ENCODE measurements at places on chromosomes 4 and X. TPM values are rescaled to one million over a fixed set of nuclear protein-coding genes. Genes with fewer than 3 reads are reported as not detected.

The NMU gene
- not detected for total RNA-seq

The MTHFD2L gene
- total RNA-seq = 8.9 TPM

The ABCG2 gene
- total RNA-seq = 0.34 TPM

The POU4F2 gene
- total RNA-seq = not detected

The EPHA5 gene
- not detected for total RNA-seq

DNA sequence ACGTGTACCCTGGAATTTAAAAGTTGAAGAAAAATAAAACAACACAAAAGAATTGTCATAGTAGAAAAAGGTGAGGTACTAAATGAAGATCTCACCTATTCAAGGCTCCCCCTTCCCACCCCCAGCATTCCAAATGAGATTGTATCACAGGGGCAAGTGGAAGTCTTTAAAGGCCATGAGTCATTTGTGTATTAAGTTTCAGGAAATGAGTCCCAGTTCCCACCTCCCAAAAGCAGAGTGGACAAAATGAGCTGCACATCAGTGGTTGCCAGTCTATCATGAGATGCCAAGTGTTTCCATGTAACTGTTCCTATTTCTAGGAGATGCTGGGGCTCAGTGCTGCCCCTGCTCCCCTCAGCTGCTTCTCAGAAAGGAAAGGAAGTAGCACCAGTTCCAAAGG is 20.1 kb downstream of the ARHGEF9 start:
- DNase-seq = no peak

DNA sequence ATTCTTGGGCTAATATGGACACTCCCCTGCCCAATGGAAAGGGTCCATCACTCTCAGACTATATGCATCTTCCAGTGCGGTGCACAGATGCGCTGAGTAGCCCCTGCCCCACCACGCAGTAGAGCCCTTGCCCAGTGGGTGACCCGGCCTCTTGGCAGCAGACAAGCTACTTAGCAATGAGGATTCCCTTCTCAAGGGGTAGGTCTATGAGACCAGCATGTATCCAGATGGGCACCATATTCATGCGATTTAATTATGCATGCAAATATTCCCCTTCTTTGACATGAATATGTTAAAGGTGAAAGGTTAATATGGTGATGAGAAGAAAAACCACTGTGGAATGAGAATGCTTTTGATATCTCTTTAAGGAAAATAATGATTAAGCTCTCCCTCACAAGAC is 77.7 kb downstream of the ZNF827 start:
- DNase-seq = no peak

- peak; percentile 94 for DNase-seq
Measured at GRCh38 chr4:145097821-145098674, at the start of the genes ABCE1 and ANAPC10. ABCE1 (plus strand) TSS chr4:145098311; CDS start chr4:145104413, 6,102 bp downstream. ANAPC10 (minus strand) TSS chr4:145098196; CDS start chr4:145096099, 2,097 bp downstream.

- no peak for DNase-seq
Measured at GRCh38 chr4:8516996-8517550, 63.1 kb upstream of the GPR78 start.

GRCh38 chr4:94957030-94957429 is 199.3 kb downstream of the BMPR1B start:
- no peak for DNase-seq

- DNase-seq = no peak
Measured at GRCh38 chr4:97104666-97105065, 1038.6 kb downstream of the STPG2 start.

DNA sequence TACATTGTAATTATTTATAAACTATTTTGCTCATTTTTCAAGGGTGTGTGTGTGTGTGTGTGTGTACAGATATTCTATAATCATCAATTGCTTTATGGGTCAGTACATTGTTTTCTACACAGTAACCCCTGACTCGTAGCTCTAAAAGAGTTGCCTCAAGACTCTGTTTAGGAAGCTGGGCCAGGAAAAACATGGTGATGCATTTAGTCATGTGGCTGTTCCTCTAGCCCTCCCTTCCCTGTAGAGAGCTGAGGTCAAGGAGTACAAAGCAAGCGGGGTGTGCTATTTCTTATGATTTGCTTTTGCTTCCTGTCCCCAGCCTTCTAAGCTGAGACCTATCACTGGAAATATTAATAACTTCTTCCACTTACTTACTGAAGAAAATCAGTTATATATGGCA is 34.8 kb upstream of the SPANXD start:
- DNase-seq = no peak

DNA sequence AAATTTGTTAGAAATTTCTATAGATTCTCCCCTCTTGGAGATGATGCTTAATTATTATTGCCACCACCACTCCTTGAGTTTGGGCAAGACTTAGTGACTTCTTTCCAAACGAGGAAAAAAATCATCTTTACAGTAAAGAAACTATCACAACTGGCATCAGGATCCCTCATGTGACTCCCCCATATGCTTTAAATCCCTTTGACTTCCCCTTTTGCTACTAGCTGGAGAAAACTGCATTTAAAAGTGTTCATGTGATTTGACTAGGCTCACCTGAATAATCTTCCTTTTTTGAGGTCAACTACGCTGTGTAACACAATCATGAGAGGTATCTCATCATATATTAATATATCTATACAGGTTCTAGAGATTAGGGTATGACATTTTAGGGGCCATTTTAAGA is 30.3 kb upstream of the ENOX2 start:
- no peak for DNase-seq

- DNase-seq = no peak
Measured at GRCh38 chr4:7524843-7525242, 90.1 kb upstream of the PSAPL1 start.

DNA sequence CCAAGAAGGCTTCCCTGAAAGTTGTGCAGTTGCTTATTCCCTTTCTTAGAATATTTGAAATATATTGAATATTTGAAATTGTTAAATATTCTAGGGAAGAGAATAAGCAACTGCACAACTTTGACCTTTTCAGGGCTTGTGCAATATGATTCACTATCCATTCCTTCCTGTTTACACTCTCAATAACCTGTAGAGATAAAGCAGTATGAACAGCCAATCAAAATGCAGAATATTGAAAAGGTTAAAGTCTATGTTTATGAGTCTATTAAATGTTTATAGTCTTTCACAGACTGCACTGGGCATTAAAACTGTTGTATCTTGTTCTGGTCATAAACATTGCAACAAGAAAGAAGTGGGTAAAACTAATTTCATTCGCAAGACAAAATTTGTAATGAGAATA is 13.8 kb downstream of the POU3F4 start:
- no peak for DNase-seq
